ENCODE measurements at places on chromosomes 7 and 10. TPM values are rescaled to one million over a fixed set of nuclear protein-coding genes. Genes with fewer than 3 reads are reported as not detected.

DNA sequence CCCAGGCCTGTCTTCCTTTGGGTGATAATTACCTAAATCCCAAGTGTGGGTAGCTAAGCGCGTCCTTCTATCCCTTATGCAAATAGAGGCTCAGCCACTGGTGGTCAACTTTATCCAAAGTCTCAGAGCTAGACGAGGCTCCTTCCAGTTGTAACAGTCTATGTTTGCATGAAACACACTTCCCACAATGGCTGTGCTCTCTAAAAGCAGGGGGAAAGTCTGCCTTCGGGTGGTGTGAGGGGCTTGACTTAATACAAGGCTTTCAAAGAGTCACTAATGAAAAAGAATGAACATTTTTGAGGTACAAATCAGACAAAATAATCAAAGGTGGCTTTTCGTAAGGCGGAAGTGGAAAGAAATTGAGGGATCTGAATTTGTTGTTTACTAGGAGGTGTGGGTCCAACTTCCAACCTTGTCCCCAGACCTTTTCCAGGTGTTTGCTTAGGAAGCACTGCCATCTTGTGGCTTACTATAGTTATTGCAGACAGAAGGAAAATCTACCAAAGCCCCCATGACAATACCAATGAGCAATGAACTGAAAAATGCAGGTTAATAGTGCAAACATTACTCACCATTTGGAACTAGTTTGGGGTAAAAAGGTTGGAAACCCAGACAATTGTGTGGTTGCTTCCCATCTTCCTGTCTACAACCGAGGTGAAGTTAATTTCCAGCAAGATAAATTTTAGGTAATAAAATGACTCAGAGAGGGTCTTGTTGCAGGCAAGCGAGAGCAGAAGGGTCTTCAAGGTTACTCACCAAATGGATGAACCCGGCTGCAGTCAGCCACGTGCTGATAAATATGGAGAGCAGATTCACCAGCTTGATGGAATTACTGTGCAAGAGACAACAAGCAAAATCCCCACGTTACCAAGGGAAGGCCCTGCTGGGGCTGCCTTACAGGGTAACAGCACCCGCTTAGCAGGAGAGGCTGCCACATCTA, 525.7 kb downstream of the KCNMA1 start:
- DNase-seq = peak; percentile 72

GRCh38 chr10:124011464-124011863, 81.9 kb downstream of the CHST15 start:
- peak; percentile 23 for DNase-seq

- DNase-seq = peak; percentile 32
Observed at GRCh38 chr7:116438267-116438666, 61.3 kb upstream of the CAV2 start.

DNA sequence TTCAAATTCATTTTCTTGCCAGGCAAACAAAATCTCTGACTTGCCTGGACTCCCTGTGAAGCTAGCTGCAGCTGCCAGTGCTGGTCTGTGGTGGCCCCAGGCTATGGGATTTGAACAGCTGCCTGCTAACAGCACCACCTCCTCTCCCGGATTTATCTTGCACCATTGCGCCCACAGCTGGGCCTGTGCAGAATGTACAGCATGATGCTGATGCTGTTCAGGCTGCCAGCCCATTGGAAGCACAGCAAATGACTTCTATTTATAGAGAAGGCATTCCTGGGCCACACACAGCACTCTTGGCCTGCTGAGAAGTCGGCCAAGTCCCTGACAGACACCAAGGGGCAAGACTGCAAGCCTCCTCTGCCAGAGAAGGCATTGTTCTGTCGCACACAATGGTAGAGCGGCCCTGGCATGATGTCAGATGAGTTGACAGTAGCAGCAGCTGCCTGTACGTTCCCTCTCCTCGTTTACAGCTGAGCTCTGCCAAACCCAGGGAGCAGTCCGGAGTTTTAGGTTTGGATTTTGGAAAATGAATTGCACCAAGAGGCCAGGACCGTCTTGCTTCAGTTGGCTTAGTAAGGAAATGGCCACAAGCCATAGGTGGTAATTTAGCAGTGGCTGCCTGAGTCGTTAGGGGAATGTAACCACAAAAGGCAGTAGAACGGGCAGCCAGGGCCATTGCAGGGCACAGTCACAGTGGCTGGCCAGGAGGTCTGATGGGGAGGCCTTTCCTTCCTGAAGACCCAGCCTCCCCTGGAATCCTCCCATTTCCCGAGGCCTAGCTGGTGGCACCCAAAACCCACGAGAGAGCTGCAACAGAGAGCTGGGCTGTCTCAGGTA, 38.5 kb downstream of the MTURN start:
- DNase-seq = peak; percentile 98

- no peak for DNase-seq
Observed at GRCh38 chr10:118173296-118173695, 126.6 kb upstream of the RAB11FIP2 start.

GRCh38 chr7:140631021-140631420, 9.6 kb downstream of the DENND2A start:
- no peak for DNase-seq

DNA sequence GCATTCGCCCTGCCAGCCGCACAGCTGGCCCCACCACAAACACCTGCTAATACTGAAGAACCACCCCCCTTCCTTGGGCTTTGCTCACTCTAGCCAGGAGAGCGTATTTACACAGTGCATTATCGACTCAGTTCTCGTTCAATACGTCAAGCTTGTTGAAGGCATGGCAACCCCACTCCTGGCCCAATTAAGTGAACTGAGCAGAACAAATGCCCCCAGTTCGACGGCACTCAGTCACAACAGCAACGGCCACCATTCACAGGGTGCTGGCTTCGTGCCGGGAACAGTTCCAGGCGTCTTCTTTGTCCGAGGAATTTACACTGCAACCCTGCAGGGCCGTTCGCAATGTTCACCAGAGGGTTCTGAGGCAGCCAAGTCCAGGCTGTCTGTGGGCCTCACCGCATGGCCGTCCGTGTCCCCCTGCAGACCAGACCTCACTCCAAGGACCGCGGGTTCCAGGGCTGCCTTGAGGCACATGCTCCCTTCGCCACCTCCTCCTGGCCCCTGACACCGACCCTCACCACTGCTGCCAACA, 175.3 kb downstream of the DIP2C start:
- no peak for DNase-seq

DNA sequence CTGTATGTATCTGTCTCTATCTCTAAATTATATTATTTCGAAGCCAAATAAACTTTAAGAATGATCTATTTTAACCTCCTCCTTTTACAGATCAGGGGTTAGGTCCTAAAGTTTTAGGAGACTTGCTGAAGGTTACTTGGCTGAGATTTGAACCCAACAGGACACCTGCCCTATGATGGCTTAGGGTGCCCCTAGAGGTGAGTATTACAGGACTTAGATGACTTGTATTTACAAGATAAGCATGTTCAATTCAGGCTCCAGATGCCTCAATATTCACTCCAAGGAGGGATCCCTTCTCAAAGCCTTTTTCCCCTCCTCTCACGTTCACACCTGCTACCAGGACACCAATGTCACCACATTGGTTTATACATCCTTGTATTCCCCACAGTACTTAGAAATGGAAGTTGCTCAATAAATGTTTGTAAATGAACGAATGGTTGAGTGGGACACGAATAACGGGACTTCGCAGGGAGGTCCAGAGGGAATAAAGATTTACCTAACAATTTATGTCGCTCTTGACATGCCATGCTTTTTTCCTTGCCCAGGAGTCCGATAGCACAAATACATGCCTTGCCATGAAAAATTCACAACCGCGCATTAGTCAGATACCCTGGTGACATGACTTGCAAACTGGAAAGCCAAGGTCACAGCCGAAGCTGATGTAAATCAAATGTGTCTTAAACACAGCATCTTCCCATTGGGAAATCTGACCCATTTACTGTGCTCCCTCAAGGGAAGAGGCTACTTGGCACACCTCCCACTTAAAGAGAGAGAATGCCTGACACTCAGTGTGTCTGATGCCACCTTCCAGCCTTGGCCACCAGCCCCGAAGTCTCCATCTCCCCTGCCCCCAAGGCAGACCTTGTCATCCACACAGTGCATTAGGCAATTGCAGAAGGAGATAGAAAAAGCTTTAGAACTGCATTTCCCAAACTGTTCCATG, 872.2 kb upstream of the AUTS2 start:
- no peak for DNase-seq

- peak; percentile 77 for DNase-seq
Observed at GRCh38 chr7:91657483-91658071, 222.9 kb downstream of the MTERF1 start.

DNA sequence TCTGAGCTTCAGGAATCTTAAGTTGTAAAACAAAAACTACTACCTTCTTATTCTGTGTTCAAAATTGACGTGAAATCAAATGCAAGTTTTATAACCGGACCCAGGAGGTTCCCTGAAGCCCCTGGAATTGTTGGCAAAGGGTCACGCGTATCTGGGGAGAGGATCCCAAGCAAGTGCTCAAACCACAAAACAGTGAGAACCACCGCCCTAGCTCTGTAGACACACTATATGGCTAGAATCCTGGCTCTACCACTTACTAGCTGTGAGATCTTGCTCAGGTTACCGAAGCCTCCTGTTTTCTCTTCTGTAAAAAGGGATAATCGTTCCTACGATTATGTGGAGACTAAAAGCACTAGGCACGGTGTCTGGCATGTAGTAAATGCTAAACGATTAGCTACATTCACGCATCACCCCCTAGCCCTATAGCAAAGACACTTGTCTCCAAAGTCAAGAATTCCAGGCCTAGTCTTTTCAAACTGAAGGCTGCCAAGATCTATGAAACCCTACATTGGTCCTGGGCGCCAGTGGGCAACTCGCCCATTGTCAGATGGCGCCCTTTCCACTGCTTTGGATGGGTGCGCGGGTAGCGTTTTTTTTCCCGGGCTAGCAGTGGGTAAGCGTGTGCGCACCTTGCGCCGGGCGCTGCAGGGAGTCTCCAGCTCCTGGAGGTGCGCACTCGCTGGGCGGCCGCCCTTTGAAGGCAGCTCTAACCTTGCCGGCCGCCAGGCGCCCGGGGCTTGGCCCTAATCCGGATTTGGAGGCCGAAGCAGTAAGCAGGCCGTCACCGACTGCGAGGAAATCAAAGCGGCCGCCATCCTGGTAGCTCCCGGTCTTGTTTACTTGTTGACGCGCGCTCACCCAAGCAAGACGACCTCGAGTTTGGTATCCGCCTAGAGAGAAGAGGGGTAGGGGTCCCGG, 11.6 kb upstream of the NKX2-3 start:
- no peak for DNase-seq

DNA sequence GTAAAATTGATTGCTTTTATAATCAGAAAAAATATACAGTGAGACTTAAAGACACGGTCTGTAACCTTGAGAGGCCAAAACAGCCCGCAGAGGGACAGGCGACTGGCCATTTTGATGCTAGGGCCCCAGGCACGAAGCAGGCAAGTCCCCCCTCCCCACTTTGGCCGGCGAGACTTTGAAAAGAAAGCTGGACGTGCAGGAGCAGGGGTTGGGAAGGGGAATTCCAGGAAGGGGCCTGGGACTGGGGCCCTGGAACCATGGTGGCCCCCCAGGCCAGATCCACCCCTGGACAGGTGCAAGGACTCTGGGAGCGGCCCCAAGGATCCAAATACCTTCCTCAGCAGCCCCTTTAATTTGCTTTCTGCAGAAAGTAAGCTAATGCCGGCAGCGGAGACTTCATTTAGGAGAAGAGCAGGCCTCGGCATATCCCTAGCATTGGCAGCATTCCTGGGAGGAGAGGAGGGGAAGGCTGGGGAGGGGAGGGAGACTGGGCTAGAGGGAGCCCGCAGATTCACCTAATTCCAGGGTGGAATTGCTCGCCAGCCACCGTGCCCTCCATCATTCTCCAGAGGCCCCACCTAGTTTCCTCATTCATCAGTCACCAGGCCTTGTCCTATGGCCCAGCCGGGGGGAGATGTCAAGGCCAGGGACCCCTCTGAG, 24.9 kb upstream of the TNRC18 start:
- no peak for DNase-seq

DNA sequence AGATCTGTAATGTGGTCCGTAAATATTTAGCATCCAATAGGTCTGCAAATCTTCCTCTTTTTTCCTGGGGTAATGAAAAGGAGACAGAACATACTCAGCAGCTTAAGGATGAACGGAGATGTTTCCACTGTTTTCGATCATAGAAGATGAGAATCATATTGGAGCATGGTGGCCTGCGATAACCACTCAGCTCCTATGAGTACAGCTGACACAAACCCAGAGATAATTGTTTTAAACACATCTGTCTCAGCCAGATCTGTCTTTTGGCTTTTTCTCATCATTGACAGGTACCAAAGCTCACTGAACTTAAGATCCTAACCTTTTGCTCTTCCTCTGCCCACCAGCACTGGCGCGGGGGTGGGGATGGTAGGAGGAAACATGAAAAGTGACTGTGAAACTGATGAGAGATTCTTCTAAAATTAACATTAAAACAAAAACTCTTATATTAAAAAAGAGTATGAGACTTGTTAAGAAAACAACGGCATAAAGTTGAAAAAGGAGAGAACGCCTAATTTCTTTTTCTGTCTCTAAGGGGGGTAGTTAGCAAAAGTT, 71.0 kb downstream of the SVOPL start:
- DNase-seq = no peak

The OR6B1 gene
- total RNA-seq = not detected

The SRGN gene
- 2.3 TPM for total RNA-seq

The UCN3 gene
- not detected for total RNA-seq

The MRPS24 gene
- total RNA-seq = 188 TPM

The PRTFDC1 gene
- total RNA-seq = not detected

The CDK1 gene
- 48.8 TPM for total RNA-seq

The STEAP1B gene
- total RNA-seq = not detected

Data from MCF 10A (cell line).